Activated T-helper 1 cell treated with anti-CD3 and anti-CD28 coated beads, Interleukin-12 subunit alpha, Interleukin-12 subunit beta, Interleukin-2, Interleukin-4 antibody, amounts not matched to agents 30 ng/mL and 10 ng/mL and 1 ng/mL, durations not matched to agents 14 hours and 24 hours and 36 hours (primary cell): ENCODE measurements at places on chromosomes 7 and 10. TPM values are rescaled to one million over a fixed set of nuclear protein-coding genes. Genes with fewer than 3 reads are reported as not detected.

GRCh38 chr7:139455789-139456188 is 27.7 kb downstream of the KLRG2 start:
- no peak for DNase-seq
- H3K36me3 ChIP-seq, result no peaks in the 10 kb centered on the region
- no peak overlapping the region for H3K4me3 ChIP-seq
- no peak overlapping the region for H3K27ac ChIP-seq

Gene SNX8
- total RNA-seq, result 40.8 and 41.8 TPM in 2 replicates

Gene SFMBT2
- 38.3 and 39.1 TPM in 2 replicates for total RNA-seq

GRCh38 chr10:74088722-74089121 is 61.9 kb downstream of the AP3M1 start:
- H3K27ac ChIP-seq, result no peak overlapping the region
- H3K36me3 ChIP-seq, result peaks cover 25% of the 10 kb centered on the region
- DNase-seq, result no peak
- peaks cover 8% of the 10 kb centered on the region for H3K4me1 ChIP-seq
- H3K27me3 ChIP-seq, result no peaks in the 10 kb centered on the region

Gene CLRN3
- not detected in 2 replicates for total RNA-seq

GRCh38 chr7:84502239-84502638 is 307.6 kb upstream of the SEMA3A start:
- H3K36me3 ChIP-seq, result no peaks in the 10 kb centered on the region
- no peaks in the 10 kb centered on the region for H3K27me3 ChIP-seq
- H3K4me3 ChIP-seq, result no peak overlapping the region
- no peak for DNase-seq
- no peak overlapping the region for H3K27ac ChIP-seq

Gene IFIT1B
- not detected in 2 replicates for total RNA-seq

Gene FAM180A
- not detected in 2 replicates for total RNA-seq

Gene ERCC6
- total RNA-seq, result 11.2 and 11.7 TPM in 2 replicates

- no peaks in the 10 kb centered on the region for H3K36me3 ChIP-seq
- no peak overlapping the region for H3K4me3 ChIP-seq
- no peaks in the 10 kb centered on the region for H3K27me3 ChIP-seq
- H3K4me1 ChIP-seq, result no peaks in the 10 kb centered on the region
- no peak for DNase-seq
Observed at GRCh38 chr7:47085491-47086275, 496.2 kb downstream of the TNS3 start.

Gene PRSS1
- not detected in 2 replicates for total RNA-seq

Gene TDRD1
- total RNA-seq, result 0.10 and 0.13 TPM in 2 replicates

- no peak overlapping the region for H3K4me3 ChIP-seq
- no peaks in the 10 kb centered on the region for H3K4me1 ChIP-seq
- H3K27ac ChIP-seq, result no peak overlapping the region
- H3K27me3 ChIP-seq, result no peaks in the 10 kb centered on the region
Observed at GRCh38 chr7:68256295-68256694, 1259.7 kb downstream of the TYW1 start.
